Non-pigmented ciliary epithelial cell (primary cell): ENCODE measurements at places on chromosomes 7 and 10.

GRCh38 chr7:70416347-70416985, 715.5 kb upstream of the GALNT17 start:
- no peak for DNase-seq

DNA sequence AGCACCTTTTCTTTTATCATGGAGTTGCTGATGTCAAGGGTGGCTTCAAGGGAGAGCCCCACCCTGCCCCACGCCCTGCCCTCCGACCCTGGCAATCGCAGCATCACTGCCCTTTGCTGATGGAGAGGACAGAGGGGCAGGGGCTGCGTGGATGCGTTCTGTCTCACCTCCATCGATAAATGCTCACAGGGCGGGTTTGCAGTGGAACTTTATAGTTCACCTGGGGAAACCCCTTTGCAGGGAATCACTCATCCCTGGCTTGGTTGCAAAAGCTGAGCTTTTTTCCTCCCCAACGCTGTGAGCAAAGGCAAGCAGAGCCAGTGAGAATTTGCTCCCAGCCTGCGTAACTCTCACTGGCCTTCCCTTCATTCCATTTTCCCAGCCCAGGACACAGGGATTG, 176.8 kb downstream of the WDR37 start:
- DNase-seq: no peak

DNA sequence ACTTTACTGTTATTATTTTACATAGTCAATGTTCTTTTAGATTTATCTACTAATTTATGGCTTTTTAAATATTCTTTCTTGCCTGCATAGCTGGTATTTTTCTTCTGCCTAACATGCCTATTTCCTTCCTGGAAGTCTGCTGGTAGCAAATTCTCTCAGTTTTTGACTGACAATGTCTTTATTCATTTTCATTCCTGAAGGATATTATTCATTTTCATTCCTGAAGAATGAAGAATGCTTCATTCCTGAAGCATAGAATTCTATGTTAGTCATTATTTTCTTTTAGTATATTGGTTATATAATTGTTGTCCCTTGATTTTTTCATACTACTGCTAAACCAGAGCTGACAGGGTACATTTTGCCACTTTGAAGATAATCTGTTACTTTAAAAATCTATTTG, 41.8 kb downstream of the TMEM168 start:
- DNase-seq: no peak

- DNase-seq: no peak
Observed at GRCh38 chr7:159154243-159154642, 9.6 kb upstream of the VIPR2 start.

GRCh38 chr10:62958980-62959379, 142.8 kb upstream of the EGR2 start:
- DNase-seq: no peak

GRCh38 chr7:151696721-151697514, 177.2 kb upstream of the RHEB start:
- DNase-seq: no peak

- DNase-seq: peak; percentile 91
Observed at GRCh38 chr7:2844153-2845033, at the start of gene GNA12. Gene GNA12 (minus strand): TSS chr7:2844308. CDS start chr7:2844161, 147 bp downstream.

- DNase-seq: no peak
Observed at GRCh38 chr10:59082249-59082648, 94.2 kb upstream of the PHYHIPL start.

DNA sequence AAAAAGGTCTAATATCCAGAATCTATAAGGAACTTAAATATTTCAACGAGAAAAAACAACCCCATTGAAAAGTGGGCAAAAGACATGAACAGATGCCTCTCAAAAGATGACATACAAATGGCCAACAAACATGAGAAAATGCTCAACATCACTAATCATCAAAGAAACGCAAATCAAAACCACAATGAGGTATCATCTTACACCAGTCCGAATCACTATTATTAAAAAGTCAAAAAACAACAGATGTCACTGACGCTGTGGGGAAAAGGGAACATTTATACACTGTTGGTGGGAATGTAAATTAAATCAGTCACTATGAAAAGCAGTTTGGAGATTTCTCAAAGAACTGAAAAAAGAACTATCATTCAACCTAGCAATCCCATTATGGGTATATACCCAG, 6.0 kb downstream of the VWDE start:
- no peak for DNase-seq

DNA sequence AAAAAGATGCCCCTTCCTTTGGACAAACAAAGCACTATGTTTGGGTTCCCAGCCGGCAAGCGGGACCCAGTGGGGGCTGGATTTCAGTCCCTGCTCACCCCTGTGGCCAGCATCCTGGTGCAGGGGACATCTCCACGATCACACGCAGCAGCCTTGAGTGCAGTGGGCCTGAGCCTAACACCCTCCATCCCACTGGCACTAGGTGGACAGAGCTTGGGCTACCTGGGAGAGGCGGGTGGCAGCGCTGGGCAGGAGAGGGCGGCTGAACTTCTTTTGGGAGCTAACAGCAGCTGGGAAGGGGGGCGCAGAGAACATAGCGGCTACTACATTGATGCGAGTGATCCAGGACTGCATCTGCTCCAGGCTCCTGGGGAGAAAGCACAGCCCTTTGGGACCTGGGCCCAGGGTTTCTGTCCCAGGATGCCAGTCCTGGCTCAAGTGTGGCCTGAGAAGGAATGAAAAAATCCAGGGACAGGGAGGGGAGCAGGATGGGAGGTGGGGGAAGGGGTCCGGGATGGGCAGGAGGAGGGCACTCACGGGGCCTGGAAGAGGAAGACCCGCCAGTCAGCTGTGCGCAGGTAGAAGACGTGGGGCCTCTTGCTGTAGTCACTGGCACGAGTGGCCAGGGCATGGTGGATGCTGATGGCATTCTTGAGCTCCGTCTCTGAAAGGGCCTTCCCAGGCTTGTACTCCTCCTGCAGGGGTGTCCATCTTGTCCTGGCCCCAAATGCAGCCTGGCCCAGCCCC, 9.0 kb downstream of the NFKB2 start:
- no peak for DNase-seq

DNA sequence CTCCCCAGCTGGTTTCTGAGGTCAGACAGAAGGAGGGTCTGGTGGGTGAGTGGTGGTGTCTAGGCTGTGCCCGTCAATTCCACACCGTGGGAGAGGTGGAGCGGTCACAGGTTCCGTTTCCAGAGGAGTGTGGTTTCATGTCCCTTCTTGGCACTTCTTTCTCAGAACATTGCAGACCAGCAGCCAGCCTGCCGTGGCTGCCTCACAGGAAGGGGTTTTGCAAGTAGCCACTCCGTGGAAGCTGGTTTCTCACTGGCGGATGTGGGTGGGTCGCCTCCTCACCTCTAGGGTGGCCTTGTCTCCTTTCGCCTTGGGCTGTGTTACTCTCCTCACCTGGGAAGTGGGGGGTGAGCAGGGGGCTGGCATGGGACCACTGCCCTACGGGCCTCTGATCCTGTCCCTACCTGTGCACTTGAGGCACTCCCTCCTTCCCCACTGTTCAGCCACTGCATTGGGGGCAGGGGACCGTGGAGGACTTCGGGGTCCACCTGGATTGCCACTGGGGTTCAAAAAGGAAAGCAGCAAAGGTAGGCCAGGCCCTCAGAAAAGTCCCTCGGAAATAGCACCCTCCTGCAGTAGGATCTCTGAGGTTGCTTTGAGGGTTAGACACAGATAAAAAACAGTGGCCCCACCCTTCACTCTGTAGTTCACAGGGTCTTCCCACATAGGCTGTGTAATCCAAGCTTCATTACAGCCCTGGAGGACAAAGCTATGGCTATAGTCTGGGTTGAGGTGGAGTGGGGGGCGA, 33.9 kb downstream of the TSPAN14 start:
- no peak for DNase-seq

DNA sequence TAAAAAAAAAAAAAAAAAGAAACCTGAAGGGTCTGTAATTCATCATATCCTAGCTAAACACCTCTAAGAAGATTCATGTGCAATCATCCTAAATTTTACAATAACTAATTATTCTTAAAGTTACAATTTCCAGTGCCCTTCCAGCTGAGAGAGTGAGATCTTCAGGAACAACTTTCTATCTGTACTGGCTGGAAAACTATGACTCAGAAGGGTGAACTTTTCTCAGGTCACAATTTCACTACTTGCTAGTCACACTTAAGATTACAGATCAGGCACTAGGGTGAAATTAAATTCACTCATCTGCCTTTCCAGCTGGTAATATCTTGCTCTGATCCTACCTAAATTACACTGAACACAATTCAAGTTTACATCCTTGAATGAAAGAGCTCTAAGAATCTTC, 158.8 kb downstream of the ANK3 start:
- DNase-seq: no peak

GRCh38 chr7:124649397-124650014, 116.1 kb downstream of the GPR37 start:
- DNase-seq: no peak

DNA sequence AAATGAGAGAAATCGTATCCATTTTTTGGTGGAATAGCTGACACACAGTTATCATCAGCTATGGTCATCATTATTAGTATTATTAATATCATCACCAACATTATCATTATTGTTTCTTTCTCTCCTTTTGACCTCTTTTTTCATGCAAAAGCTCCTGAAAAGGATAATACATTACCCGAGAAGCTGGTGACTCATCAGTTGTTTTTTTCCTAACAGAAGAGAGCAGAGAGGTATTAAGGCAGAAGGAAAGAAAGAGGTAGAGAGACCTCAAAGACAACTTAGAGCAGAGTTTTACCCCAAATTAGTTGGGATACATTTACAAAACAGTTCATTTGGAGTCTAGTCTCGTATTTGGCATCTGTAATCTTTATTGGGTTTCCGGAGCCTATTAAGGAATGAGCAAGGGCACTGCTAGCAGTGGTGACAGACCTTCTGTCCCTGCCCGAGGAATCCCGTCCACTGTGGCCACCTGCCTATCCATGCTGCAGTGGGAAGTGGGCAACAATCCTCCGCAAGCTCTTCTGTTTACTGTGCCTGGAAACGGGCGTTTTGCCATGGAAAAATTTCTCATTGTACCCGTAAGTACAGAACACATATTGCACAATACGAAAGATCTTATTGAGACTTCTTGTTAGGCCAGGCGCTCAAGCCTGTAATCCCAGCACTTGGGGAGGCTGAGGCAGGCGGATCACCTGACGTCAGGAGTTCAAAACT, 170.0 kb upstream of the MKLN1 start:
- no peak for DNase-seq

DNA sequence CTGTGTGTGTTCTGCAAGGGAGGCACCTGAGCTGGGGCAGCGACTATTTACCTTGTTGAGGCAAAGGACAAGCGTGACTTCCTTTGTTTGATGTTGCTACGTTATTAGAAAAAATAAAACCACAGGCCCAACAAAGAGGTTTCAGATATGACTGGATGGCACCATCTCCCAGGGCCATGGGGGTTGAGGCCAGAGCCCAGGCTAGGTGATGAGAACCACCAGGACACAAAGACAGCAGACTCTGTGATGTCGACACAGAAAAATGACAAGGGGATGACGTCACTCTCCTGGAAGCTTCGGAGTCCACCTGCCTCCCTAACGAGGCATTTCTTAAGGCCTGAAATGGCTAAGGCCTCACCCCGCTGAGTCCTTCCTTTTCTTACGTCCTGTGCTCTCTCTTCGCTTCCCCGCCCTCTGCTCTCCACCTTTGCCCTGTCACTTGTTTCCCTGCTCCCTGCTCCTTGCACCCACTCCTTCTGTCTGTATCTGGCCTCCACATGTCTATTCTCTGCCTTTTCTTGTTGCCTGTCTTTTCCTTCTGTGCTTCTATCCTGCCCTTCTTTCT, 83.0 kb upstream of the ADRB1 start:
- no peak for DNase-seq

- no peak for DNase-seq
Observed at GRCh38 chr7:151113344-151114150, 27.3 kb downstream of the AGAP3 start.

DNA sequence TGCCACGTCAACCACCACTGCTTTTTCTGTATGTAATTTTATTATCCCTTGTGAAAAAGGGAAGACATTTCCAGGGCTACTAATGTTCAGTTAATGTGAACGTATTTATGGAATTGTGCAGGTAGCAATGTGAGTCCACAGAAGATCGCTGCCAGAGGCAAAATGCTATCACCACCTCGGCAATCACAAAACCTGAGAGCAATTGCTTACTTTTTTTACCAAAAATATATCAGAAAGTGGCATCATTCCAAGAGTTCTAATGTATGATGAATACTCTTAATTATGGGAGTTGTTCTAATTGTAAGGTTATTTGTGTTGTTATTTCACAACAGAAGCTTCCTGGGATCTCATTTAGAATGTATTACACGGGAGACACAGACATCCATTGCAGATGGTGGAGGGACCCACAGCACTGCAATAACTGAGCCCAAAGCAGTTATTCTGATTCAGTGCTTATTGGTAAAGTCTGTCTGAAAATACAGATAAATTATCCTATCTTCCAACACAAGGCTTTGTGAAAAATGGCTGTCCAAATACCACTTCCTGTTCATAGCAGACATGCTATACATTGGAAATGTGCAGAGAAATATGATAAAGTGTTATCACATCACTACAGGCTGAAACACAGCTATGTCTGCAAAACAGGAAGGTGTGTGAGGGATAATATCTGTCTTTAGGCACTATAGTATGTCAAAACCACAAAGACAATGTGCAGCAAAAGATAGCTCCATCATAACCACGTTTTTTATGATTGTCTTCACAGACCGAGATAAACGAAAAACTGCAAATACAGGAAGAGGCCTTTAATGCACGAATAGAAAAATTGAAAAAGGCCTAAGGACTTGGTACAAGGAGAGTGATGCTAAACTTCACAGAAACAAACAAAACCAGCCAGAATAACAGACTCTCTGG, 102.7 kb downstream of the CABCOCO1 start:
- DNase-seq: no peak
